HFFc6 (cell line): ENCODE measurements at places on chromosomes 4 and X. TPM values are rescaled to one million over a fixed set of nuclear protein-coding genes. Genes with fewer than 3 reads are reported as not detected.

- DNase-seq, result no peak
Measured at GRCh38 chr4:8328456-8328855, 58.9 kb downstream of the HTRA3 start.

GRCh38 chr4:118784776-118785175, 51.1 kb downstream of the SEC24D start:
- no peak for DNase-seq

DNA sequence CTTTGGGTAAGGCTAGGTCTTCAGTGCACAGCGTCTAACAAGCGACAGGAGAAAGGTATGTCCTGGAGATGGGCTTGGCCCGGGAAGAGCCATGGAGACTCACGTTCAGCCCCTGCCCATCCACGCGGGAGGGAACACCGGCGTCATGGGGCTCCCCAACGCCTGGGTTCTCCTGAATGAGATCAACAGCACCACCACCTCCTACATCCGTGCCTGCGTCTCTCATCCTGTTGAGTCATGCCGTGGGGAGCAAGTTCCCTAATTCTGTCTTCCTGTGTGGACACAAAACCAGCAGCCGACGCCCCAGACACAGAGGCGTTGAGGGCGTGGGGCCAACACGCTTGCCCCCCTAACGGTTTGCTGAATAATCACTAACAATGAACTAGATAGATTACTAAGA, 20.1 kb upstream of the IL3RA start:
- no peak for DNase-seq

DNA sequence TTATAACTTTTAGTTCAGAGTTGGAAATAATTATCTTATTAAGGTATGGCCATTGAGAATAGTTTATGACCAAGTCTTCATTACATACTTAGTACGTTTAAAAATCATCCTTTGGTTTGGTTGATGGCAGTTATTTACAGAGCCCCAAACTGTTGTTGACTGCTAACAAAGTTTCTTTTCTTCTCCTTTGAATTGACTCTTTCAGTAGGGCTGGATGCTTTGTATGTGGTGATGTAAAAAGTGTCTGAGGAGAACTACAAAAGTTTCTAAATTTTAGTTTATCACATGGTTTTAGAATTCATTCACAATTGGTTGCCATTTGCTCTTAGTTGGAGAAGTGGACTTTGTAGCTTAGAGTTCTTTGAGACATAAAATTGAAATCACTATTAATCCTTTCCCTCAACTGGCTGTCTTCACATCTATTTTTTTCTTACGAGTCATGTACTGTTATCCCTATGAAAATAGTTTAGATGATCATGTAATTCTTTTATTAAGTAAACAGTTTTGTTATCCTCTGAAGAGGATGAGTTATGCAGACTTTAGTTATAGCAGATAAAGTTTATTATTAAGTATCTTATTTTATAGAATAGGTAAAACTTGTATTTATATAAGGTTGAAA, 14.8 kb downstream of the PTPN13 start:
- DNase-seq, result peak; percentile 11

DNA sequence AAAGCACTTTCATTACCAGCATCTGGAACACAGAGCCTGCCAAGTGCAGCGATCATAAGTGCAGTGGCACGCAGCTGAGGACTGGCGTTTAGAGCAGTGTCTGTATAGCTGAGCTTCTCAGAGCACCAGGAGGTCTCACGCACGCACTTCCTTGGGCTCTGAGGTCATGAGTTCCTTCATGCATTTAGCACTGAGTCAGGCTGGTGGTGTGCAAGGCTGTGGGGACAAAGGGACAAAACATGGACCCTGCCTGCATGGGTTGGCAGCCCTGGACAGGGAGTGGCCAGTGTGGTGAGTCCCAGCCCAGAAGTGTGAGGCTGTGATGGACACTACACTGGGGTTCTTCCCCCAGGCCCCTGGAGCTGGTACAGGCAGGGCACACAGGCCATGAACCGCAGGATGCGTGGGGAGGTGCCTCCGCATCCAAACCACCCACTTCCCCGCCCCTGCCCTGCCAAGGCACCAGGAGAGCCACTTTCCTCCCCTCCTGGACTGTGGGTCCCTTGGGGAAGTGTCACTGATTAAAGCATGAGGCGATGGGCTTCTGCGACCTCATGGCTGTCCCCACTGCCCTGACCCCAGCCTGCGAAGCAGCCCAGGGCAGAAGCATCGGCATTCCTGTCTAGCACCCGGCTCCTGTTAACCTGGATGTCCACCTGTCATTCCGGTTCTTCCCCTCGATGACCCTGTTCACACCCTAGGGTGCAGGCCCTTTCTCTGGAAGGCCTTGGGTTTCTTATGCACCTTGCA, 37.2 kb upstream of the GPR78 start:
- DNase-seq, result peak; percentile 41

DNA sequence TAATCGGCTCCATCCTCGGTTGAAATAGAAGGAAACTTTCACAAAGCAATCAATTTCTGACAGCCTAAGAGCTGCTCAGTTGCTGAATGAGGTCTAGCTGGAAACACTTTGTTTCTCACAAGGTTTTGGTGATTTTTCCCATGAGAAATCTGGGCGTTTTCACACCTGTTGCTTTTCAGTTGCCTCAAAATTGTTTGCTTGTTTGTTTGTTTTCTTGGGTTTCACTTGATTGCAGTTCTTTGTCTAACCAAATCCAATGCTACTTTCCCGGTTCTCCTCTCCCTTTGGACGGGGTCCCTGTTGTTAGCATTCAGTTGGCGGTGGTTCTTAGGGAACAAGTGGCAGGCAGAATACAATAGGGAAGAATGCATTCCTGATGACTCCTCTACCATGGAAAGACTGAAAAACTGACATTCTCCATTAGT, 135.5 kb downstream of the PALLD start:
- no peak for DNase-seq

The CACNA1F gene
- total RNA-seq, result not detected in 3 replicates

DNA sequence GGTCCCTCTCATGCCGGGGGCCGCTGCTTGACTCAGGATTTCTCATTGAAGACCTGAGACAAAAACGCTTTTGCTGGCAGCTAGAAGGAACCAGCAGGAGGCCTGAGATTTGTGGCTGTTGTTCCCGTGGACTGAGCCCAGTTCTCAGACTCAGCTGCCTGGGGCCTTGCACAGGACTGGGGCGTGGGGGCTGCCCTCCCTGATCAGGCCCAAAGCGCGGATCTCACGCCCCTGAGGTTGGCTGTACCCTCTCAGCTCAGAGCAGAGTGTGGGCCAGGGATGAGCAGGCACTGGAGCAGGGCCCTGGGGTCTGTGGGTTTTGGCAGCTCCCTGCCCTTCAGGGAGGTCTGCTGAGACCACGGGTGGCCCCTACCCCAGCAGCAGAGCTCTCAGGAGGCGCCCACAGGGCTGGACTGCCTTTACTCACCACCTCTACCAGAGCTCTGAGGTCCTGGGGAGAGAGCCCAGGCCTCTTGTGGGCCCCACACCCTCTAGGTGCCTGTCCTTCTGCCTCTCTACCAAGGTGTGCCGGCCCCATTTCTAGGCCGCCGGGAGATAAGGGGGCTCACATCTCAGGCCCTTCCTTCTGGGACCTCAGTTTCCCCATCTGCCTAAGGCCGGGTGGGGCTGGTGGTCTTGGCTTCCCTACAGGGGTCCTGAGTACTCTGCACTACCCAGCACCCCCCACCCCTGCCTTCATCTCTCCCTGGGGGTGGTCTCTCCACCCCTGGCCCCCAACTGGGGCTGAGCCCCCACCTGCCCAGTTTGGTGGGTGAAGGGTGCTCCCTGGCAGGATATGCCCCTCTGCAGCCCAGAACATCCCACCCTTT, 5.6 kb downstream of the MSANTD1 start:
- DNase-seq, result no peak

- no peak for DNase-seq
Measured at GRCh38 chr4:61205066-61205465, 4.9 kb downstream of the ADGRL3 start.

The COX7B gene
- total RNA-seq, result 218 to 229 TPM (median 226 TPM) in 3 replicates

The UGT2B17 gene
- not detected in 3 replicates for total RNA-seq

GRCh38 chr4:163548481-163549243, 54.2 kb downstream of the TMA16 start:
- peak; percentile 58 for DNase-seq

The DUX4 gene
- total RNA-seq, result not detected in 3 replicates

The SLC7A11 gene
- 11.6 to 59.1 TPM (median 14.4 TPM) in 3 replicates for total RNA-seq

GRCh38 chrX:145609951-145610511, 207.6 kb upstream of the SLITRK2 start:
- no peak for DNase-seq

DNA sequence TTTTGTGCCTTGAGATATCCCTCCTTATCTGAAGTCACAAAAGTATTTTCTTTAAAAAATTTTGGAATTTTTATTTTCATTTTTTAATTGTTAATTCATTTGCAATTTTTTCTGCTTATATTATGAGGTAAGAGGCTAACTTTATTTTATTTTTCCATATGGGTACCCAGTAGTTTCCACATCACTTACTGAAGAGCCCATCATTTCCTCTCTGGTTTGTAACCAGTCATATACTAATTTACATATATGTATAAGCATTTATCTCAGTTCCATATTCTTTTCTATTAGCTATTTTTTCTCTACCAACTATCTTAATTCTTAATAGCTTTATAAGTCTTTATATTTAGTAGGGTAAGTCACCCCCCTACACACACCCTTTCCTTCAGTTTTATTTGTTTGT, 27.0 kb downstream of the MGARP start:
- no peak for DNase-seq

The IL21 gene
- total RNA-seq, result not detected in 3 replicates

DNA sequence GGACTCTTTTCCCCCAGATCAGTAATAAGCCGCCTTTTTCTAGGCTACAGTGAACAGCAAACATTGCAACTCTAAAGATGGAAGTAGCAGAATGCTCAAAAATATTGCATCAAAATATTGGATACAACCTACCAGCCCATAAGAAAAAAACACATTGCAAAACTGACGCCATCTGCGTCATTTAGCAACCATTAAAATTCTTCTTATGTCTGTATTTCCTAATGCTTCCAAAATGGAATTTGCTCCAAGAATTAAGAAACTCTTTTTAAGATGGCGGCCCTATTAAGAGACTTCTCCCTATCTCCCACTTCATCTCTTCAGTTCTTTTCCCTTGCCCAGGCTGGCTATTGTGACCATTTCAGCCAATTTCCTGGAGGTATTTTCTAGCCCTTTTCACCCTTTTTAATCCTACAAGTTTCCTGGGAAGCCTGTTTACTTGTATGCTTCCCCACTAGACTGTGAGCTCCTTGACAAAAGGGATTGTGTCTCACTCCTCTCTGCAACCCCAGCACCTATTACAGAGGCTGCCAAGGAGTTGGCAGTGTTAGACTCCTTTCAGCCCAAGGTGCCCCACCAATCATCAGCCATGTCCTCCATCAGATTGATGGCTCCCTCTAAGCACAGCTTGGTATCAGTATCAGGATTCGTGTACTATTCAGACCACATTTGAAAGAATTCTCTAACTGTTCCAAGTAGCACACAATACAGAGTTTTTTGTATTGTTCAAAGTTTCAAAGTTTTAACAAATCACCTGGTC, 4.4 kb downstream of the GPC3 start:
- DNase-seq, result no peak

DNA sequence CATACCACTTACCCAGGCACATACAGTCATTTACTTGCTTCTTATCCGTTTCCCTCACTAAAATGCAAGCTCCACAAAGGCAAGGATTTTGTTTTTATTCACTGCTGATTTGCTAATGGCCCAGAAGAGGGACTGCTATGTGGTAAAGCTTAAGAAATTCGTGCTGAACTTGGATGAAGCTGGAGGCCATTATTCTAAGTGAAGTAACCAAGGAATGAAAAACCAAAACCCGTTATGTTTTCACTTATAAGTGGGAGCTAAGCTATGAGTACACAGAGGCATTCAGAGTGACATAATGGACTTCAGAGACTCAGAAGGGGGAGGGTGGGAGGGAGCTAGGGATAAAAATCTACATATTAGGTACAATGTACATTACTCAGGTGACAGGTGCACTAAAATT, 47.2 kb downstream of the RAB33B start:
- DNase-seq, result no peak
